NCI-H2227 treated with DMSO at 0.1 percent for 48 hours (cell line): ENCODE measurements at places on chromosomes 16 and 17.
A peak's percentile ranks its signal among the peaks of the same experiment; 100 is the strongest.

DNA sequence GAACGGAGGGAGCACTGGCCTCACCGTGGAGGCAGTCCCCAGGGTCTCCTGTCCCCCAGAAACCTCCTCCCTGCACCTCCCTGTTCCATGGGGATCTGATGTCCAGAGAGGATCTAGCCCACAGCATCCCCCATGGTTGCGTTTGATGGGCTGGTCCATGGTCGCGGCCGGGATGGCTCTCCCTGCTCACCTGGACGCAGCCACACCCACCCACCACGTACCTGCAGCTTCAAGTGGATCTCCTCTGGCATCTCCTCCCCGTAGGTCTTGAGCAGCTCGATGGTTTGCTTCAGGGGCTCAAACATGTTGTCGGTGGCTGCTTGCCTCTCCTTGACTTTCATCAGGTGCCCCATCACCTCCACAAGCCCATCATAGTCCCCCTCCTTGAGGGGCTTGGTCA lies 47.9 kb downstream of the DNAH17 start:
- no peak for DNase-seq

GRCh38 chr17:22443061-22443460 lies 750.7 kb downstream of the KCNJ18 start:
- no peak for DNase-seq

DNA sequence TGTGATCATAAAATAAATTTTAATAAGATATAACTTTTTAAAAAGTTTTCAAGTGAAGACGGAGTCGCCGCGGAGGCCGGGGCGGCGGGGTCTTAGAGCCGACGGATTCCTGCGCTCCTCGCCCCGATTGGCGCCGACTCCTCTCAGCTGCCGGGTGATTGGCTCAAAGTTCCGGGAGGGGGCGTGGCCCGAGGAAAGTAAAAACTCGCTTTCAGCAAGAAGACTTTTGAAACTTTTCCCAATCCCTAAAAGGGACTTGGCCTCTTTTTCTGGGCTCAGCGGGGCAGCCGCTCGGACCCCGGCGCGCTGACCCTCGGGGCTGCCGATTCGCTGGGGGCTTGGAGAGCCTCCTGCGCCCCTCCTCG lies at the start of gene FOXC2:
Gene FOXC2, plus strand, starts transcription at position 229 of the 365 bp plus-strand sequence. CDS start 507 bp downstream, outside the sequence.
- no peak for DNase-seq

- no peak for DNase-seq
Observed at GRCh38 chr16:50126183-50126582, 26.9 kb upstream of the TENT4B start.

DNA sequence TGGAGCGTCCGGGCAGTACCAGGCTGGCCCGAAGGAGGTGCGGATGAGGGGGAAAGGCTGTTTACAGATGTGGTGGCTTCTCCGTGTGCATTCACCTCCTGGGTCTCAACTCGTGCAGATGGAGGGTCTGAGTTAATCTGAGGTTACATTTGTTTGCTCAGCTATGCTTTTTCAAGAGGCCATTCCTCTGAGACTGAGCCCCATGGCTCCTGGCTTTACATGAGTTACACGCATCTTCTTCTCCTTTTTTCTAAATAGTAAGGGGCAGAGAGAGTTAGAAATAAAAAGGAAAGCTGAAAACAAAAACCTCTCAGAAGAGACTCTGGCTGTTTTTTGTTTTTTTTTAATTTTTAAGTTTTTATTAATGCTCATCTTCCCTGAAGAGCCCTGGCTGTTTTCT lies 29.0 kb downstream of the IRF8 start:
- no peak for DNase-seq

DNA sequence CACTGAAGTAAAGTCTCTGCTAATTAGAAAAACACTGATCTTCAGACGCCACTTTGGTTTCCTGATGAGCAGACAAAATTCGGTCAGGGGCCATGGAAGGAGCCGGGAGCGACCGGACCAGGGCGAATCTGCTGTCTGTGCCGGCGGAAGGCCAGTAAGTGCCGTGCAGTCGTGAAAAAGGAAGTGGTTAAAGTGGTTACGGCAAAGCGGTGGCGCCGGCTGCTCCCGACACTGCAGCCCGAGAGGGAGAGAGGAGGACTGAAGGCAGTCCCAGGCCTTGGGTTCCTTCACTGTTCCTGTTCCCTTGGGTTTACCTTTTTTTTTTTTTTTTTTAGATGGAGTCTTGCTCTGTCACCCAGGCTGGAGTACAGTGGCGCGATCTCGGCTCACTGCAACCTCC lies 17.3 kb upstream of the HEXD start:
- DNase-seq, result no peak

- no peak for DNase-seq
Observed at GRCh38 chr17:28472871-28473497, 460 bp upstream of the SLC13A2 start.

DNA sequence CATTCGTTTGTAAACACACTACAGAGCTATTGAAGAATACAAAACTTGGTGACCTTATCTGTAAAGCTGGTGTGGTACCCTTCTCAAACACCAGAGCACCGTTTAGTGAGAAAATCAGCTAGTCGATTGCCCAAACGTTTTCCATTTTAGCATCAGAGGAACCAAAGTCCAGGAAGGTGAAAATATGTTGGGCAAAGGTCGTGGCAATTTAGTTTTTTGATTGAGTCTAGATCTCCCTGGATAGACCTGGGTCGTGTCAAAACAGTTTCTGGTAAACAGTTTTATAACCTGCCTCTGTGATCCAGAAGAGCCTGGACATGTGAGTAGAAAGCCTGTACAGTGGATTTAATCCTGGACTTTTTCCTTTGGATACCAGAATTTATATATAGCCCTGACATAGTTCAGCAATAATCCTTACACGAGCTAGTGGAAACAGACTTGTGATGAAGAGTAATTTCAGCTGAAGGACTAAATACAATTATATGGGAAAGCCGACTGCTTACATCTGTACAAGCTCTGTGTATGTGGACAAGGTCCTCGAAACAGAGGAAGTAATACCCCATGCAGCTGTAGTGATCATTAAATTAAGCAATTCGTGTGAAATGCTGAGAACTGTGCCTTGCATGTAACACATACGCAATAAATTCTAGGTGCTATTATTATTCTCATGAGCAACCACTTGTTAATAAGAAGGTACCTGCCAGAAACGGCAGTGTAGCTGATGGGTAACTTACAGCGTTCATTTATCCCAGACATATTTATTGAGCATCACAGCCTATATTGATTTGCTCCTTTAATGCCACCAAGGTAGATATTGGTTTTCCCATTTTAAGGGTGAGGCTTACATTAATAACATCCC lies 72.5 kb downstream of the MAP2K6 start:
- DNase-seq, result no peak

GRCh38 chr17:76716146-76716838 lies 5.5 kb upstream of the MXRA7 start:
- DNase-seq, result no peak

GRCh38 chr17:3027786-3028532 lies 35.4 kb downstream of the OR1D5 start:
- DNase-seq, result no peak

DNA sequence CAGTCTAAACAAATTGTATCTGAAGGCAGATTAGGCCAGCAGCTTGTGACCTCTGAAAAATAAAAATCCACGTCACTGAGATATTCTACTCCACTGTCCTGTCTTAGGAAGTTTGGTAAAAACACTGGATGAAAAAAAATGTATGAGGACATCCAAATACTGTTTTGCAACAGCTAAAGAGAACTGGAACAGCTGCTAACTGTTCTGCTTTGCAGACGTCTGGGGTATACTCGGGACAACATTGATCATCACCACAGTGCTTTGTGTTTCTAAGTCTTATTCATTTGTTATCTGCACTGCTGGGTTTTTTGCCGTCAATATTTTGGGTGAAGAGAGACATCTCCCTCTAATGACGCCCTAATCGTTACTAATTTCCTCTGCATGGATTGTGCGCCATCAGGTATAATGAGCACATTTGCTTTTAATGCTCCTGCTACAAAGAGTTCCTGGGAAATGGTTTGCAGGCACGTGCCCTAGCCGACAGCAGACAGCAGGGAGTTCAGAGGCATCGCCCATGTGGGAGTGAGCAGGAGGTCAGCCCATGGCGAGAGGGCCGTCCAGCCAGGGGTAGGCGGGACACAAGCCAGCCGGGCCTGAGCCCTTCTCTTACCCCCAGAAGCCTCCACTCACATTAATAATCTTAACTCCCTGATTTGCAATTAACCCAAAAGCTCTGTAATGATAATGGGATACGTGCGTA lies 87.0 kb downstream of the CBLN1 start:
- DNase-seq, result peak; percentile 43
